Left renal cortex interstitium (tissue), 4 donors: ENCODE measurements at places on chromosomes 1 and 21.

DNA sequence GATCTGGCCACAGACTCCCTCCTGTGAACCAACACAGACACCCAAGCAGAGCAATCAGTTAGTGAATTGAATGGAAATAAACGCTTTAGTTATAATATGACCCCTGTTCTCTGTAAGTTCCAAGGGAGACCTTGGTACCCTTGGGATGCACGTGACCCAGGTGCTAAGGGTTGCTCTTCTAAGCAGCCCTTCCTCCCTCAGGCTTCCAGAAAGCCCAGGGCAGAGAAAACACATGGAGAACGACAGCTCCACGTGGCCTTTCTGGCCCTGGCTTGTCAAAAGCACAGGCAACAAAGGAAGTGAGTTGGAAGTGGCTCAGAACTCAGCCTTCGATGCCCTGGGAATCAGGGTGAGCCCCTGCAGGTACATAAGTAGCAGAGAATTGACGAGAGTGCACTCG is 57.4 kb downstream of the LACTBL1 start:
- DNase-seq = no peak

DNA sequence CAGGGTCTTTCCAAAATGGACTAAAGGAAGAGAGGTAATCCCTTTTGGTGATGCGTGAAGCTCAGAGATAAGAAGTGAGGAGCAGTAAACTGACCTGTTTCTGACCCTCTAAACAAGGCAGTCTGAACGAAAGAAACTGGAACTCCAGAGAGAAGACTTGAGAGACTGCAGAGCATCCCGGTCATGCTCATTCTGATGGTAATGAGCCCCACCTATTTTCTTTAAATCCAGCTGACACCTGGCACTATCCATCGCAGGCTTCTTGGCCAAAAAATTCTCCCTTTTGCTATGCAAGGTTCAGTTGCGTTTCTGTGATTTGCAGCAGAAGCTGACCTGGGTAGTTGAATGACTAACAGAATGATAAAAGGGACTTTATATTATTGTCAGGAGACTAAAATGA is 105.9 kb upstream of the KCNK2 start:
- no peak for DNase-seq

DNA sequence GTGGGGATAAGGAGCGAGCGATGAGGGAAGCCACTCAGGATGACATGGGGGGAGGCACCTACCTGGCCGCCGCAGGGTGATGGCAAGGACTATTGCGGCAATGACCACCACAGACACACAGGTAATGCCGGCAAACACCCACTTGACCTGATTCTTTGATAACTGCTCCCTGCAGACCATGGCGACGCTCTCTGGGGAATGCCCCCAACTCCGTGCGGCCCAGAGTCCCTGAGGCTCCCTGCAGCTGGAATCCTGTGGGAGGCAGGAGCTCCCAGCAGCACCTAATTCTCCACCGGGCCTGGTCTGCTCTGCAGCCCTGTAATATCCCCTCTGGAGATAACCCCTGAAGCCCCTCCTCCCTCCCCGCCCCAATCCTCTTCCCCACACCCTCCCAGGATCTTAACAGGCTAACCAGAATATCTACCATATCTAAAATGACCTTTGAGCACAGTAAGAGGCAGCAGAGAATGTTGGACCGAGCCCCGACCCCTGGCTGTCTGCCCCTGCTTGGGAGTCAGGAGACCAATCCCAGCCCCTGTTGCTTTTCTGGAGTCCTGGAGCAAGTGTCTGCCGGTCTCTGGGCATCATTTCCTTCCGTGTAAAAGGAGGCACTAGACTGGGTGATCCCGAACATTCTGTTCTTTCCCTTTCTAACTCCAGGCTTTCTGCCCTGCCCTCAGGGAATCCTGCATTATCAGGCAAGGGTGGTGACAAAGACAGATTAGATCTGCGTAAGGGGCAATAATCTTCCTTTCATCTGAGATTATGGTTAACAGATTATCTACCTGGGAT is at the start of gene FAM151A:
TSS of gene FAM151A (minus strand) at position 310 of the 792 bp plus-strand sequence. CDS start at position 180, 130 bp downstream.
- DNase-seq = no peak

DNA sequence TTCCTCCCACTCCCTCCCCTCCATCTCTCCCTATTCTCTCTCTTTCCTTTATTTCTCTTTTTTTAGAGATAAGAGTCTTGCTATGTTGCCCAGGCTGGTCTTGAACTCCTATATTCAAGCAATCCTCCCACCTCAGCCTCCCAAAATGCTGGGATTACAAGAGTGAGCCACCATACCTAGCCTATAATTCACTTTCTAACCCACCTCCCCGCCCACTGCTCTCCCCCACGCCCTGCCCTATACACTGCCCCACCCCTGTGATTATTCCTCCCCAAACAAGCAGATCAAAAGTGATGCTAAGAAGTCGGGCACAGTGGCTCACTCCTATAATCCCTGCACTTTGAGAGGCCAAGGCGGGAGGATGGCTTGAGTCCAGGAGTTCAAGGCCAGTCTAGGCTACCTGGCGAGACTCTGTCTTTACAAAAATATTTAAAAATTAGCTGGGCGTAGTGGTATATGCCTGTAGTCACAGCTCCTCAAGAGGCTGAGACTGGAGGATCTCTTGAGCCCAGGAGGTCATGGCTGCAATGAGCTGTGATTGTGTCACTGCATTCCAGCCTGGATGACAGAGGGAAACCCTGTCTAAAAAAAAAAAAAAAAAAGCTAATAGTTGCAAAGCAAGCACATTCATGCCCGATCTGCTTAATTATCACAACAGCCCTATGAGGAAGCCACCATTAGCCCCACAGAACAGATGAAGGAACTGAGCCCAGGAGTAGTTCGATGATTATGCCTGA is 12.8 kb upstream of the E2F2 start:
- DNase-seq = no peak

GRCh38 chr21:44888581-44889550 is 15.4 kb upstream of the PTTG1IP start:
- no peak for DNase-seq
